Hypothalamus (tissue), 51 donors: ENCODE measurements at places on chromosomes 13 and 19.
A peak's percentile ranks its signal among the peaks of the same experiment; 100 is the strongest.

DNA sequence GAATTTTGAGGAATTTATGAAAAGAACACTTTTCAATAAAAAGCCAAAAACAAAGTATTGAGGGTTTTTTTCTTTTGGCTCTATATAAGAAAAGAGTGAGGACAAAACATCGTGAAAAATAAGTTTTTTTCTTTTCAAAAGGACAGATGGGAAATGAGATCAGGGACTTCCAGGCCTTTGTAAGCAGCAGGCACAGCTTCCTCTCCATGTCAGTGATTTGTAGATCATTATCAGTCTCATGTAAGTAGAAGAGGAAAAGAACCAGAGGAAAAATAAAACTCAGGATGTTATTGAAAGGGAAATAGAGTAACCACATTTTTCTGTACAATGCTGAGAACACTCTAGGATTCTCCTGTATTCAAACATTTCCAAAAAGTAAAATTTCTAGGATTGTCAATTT lies 29.9 kb downstream of the DOCK9 start:
- DNase-seq: no peak

- no peak for DNase-seq
Measured at GRCh38 chr19:41016488-41017071, 25.5 kb downstream of the CYP2B6 start.

GRCh38 chr13:110876609-110877008 lies 38.3 kb downstream of the ANKRD10 start:
- DNase-seq: no peak

GRCh38 chr19:16139752-16140151 lies 3.7 kb upstream of the HSH2D start:
- DNase-seq: no peak

- DNase-seq: peak; percentile 34
Measured at GRCh38 chr13:97506511-97506910, 72.5 kb downstream of the RAP2A start.

GRCh38 chr19:39083599-39083982 lies 577 bp upstream of the ACP7 start:
- DNase-seq: no peak

DNA sequence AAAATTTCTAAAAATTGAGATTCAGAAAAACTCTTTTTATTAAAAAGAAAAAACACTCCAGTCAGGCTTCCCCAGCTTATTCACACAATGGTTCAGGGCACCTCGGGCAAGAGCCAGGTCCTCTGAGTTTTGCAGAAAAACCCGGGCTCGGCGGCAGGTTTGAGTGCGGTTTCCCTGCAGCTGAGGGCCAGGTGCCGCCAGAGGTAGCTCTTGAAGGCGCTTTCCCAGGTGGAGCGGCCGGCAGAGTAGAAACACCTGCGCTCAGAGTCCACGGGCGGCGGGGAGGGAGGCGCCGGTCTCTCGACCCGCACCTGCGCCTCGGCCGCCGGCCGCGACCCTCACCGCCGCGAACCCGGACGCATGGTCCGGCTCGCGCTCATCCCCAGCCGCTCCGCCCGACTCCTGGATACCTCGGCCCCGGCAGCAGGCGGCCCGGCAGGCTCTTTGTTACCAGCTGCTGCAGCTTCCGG lies 444 bp downstream of the PROSER1 start:
- DNase-seq: no peak

DNA sequence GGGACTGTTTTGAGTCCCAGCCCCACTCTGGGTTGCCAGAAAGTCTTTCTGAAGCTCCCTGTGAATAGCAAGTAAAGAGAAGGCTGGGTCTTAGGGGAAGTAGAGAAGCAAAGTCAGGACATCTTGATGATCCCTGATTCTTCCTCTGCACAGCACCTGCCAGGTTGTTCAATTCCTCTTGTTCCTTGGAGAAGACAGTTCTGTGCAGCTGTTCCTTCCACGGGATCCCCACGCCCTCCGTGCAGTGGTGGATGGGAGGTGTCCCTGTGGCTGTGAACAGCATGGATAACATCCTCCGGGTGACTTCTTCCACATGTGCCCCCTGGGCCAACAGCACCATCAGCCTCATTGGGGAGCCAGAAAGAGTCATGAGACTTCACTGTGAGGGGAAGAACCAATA lies 29.1 kb upstream of the IGLON5 start:
- DNase-seq: no peak

DNA sequence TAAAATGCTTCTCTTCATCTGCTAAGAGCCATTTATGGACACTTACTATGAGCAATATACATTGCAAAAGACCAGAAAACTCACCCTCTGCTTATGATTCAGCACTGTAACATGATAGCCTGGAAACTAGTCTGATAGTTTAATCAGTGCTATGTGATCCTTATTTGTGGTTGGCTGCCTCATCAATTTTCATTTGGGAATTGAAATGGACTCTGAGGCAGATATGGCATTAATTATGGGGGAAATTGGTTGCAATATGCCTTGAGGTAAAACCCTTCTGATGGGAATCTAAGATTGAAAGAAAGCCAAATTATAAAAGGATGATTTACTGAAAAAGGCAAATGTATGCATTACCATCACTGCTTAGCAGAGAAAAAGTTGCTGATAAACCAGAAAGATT lies 33.5 kb downstream of the FAM216B start:
- no peak for DNase-seq

DNA sequence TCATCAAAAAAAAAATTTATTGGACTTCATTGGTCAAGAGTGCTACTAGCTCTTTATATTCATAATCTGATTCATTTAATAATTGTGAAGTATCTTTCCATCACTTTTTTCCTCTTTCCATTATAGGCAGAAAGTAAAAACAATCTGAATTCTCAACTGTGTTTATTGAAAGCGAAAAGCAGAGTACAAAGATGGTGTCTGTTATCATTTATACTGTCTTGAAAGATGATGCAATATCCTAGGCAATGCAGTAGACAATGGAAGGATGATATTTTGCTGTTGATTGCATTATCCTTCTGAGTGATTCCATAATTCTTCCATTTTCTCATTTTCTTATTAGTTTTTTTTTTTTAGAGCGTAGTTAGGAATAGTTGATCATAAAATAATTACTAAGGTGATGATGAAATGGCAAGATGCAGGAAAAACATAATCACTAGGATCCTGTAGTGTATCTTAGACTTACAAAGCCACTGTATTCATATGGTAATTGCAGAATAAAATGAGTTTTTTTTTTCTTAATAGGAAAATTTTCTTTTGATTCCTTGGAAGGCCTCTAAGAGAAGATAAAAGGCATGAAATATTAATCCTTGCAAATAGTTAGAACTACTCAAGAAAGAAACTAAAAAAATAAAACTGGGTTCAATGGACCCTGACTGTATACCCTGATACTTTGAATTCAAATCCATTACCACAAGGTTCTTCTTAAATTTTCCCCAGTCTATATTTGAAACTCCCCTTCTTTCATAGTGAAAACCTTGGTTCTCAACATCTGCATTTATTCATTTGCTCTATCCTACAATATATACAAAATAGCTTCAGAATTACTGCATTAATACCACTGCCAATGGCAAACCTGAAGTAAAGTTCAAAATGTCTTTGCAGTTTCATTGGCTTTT lies 11.6 kb downstream of the URI1 start:
- no peak for DNase-seq

GRCh38 chr19:35714601-35715354 lies 3.0 kb upstream of the KMT2B start:
- DNase-seq: no peak

- DNase-seq: no peak
Measured at GRCh38 chr13:114034481-114034891, 60.6 kb upstream of the C13orf46 start.

- DNase-seq: no peak
Measured at GRCh38 chr13:111938741-111939665, 127.9 kb upstream of the SOX1 start.

DNA sequence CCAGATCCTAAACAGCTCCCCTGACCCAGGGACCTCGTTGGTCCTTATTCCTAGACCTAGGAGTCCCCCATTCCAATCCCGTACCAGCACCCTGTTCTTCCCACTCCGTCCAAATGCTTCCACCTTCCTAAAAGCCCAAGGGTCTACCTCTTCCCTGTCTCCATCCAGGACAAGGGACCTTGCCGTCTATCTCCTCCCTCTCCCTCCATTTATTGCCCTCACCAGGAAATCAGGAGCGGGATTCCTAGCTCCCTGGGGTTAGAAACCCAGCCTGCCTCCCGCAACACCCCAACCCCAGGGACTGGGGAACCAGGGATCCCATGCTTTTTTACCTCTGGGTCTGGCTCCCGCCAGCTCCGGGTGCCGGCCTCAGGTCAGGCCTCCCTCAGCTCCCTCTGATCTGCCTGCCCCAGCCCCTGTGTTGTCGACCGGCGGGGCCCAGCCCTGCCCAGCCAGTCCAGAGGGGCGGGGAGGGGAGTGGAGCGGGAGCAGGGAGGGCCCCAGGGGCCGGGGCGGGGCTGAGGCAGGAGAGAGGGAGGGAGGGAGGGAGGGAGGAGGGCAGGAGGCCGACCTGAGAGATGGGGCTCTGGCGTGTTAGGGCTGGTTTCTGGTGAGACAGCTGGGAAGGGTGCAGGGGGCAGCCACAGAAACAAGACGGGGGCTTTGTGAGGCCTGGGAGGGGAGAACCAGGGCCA lies at the start of gene B3GNT8:
TSS of gene B3GNT8 (minus strand) at position 423 of the 695 bp plus-strand sequence. CDS start 596 bp downstream, outside the sequence.
- DNase-seq: no peak

- DNase-seq: no peak
Measured at GRCh38 chr13:98254513-98254912, 77.4 kb upstream of the RNF113B start.

DNA sequence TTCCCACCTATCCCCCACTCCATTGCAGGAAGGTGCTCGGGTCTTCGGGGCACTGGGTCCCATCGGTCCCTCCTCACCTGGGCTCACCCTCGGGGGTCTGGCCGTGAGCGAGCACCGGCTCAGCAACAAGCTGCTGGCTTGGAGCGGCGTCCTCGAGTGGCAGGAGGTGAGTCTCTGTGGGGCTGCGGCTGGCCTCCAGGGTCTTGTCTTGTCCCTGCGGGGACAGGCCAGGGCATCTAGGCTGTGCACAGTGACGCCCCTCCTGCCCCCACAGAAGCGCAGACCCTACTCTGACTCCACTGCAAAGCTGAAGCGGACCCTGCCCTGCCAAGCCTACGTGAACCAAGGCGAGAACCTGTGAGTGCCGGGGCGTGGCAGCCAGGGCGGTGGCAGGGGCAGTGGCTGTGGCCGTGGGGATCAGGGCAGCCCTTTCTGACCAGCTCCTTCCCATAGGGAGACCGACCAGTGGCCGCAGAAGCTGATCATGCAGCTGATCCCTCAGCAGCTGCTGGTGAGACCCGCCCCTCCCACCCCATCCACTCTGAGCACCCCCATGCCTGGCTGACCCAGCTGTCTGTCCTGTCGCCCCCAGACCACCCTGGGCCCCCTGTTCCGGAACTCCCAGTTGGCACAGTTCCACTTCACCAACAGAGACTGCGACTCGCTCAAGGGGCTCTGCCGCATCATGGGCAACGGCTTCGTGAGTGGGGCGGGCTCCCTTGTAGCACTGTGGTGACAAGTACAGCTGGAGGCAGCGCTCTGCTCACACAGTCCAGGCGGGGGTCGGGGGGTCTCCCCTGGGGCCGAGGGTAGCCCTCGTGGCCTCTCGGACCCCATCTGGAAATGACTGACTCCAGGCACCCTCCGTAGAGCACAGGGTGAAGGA lies 3.7 kb downstream of the PTOV1 start:
- no peak for DNase-seq

DNA sequence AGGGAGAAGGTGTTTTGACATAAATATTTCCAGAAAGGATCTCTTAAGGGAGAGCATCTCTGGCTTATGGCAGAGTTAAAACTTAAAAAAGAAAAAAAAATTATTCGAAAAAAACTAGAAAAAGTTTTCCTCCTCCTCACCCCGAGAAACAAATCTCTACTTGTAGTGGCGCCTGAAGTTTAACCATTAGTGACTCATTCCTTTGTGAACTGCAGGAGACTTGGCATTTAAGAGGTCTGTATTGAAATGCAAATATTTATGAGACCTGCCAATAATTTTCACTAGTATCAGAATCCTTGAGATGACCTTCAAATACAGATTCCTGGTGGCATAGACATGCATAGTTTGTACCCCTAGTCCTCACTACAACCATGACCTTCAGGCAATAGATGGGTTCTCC lies 64.9 kb upstream of the MED4 start:
- no peak for DNase-seq

DNA sequence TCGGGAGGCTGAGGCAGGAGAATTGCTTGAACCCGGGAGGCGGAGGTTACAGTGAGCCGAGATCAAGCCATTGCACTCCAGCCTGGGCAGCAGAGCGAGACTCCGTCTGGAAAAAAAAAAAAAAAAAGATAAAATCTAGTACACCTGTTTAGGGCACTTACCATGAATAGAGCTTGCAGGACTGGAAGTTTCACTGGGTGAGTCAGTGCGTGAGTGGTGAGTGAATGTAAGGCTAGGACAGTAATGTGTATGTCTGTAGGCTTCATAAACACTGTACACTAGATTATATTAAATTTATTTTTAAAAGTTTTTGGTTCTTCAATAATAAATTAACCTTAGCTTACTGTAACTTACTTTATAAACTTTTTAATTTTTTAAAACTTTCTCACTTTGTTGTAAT lies 22.9 kb downstream of the PPP5C start:
- DNase-seq: no peak

DNA sequence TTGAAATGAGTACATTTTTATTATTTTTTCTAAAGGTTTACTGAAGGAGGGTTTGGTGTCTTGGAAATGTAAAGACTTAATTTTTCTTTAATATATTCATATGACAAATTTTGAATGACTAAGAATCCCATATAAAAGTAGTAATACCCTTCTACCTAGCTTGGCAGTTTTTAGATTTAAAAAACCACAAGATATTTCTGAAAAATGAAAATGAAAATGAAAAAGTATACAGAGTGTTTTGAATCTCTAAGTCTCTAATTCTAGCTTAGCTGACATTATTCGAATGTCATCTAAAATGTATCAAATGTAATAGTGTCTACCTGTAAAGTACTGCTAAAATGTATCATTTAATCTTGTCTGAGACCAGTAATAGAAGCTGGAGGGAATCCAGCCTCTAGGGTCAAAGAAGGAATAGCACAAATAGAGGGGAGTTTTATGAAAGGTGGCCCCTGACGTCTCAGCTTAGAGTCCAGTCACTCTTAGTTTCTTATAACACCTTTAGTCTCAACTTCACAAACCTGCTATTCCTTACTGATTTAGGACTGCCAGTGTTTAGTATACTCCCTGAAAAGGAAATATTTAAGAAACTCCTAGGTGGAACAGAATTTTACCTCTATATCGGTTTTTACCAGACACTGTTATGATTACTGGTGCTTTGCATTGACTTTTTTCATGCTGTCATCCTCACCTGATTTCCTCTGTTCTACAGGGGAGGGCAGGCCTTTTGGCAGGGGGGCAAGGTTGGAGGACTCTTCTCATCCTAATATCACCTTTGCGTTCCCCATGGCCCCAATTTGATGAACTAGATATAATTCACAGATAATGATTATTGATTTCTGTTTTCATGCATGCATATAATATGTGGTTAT lies 16.2 kb upstream of the MIR17HG start:
- no peak for DNase-seq

DNA sequence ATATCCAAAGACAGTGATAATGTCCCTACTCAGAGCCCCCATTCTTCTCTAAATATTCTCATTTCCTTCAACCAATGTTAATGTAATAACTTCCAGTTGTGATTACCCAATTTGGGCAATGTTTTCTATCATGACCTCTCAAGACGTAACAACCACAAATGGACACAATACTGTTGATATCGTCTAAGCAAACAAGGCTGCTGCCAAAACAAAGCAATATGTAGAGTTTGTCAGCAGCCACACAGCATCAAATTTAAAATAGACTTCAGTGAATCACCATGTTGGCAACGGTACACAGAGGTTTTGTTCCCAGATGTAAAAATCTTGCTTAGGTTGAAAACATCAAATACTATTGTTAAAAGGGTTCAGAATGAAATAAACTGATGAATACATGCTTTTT lies 205.1 kb downstream of the DACH1 start:
- no peak for DNase-seq

- no peak for DNase-seq
Measured at GRCh38 chr19:42091742-42092141, 15.8 kb downstream of the ZNF574 start.
